ENCODE measurements at places on chromosomes 7 and 10.

DNA sequence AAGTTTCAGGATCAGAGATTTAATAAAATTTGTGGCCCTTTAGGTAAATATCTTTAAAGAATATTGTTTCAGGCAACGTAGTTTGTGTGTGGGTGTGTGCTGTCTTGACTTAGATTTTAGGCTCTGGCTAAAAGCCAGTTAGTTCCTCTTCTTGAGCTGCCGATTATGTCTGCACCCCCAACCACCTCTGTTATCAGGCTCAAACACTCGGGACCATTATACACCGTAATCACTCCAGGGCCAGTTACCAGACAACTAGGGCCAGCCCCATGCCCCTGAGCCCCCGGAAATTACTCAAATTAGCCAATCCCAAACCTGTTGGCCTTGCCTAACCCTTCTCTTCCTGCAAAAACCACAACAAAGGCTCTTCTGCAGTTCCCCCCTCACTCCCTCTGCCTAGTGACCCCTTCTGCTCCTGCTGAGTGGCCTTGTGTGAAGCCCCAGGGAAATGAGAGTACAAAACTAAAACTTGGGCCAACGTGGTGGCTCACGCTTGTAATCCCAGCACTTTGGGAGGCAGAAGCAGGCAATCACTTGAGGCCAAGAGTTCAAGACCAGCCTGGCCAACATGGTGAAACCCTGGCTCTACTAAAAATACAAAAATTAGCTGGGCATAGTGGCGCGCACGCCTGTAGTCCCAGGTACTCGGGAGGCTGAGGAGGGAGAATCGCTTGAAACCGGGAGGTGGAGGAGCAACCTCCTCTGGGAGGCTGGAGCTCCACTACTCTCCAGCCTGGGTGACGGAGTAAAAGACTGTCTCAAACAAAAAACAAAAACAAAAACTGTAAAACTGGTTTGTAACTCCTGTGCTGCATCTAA, 9.2 kb upstream of the HNRNPF start:
- peak; percentile 59 for DNase-seq

DNA sequence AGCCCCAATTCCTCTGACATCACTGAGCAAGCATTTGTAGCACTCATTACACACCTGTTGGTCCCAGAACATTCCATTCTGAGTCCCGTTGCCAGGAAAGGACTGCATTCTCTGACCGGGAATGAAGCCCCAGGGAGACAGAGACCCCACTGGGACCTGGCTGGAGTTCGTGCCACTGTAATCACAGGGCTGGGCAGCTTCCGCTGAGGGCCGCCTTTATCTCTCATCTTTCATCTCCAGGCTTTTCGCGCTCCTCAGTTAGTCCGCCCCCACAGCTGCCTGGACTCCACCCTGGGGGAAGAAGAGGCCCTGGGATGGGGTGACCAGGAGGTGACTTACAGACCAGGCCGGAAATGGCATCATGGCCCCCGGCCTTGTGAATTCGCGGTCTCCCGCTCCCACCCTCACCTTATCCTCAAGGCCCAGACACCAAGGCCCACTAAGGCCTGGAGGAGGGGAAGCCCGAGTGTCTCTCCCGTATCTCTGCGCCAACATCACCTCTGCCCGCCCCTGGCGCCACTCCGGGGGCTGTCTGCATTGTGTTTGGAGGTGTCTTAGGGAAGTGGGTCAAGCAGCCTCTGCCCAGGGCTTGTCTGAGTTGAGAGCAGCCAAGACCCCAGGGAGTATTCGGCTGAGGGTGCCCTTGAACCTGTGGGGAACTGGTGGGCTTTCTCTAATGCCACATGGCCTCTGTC, 75.4 kb downstream of the PROSER2 start:
- DNase-seq, result no peak

DNA sequence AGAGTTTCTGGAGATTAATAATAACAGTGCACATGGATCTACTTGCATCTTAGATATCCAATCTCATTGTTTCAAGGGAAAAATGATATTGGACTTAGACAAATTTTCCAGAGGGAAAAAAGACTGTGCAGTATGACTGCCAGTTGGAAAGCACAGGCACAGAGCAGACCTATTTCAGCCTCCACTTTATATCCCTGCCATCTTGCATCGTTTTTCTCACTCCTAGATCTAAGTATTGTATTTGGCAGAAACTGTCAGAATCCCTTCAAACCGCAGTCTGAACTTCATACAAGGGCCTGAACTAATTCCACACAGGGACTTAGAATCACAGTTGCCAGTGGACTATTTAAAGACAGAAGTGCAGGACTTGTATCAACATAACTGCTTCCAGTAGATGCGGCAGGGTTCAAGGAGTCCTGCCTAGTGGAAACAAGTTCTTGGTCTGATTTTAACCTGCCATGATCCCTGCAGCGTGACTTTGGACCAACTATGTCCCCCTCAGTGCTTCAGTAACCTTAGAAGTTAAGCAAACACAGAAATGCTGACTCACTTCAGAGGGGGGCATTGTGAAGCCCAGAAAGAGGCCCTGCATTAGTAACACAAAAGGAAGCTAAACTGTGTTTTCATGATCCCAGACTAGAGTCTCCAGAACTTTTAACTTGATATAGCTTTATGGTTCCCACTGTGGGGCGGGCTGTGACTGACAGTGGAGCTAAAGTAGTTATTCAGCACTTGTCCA, 95.7 kb upstream of the PALS2 start:
- DNase-seq, result no peak

DNA sequence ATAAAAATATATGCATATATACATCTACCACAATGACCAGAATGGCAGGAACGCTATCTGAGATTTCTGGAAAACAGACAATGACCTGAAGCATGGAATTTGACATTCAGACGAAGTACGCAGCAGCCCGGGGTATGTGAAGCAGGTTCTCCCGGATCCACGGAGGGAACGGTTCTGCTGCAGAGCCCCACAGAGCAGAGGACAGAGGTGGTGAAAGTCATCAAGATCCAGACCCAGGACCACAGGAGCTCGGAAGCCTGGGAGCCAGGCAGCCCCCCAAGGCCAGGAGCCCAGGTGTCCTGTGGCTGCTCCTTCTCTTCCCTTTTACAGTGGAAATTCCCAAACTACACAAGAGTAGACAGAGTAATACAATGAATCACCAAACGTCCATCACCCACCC, 42.1 kb upstream of the DNAAF5 start:
- no peak for DNase-seq

DNA sequence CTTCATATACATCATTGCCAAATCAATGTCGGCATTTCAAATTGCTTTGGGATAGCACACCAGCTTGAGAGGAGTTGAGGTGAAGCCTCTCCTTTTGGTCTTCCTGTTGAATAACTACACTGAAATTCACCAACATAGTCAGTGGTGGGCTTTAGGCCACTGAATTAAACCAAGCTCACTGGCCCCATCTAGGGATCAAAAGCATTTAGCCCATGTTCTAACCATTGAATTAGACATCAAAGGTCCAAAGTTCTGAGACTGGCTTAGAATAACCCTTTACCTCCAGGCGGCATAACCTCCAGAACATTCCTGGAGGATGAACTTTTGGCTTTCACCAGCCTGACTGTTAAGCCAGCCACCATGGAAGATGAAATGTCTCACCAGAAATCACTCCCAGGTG, 54.6 kb downstream of the BPGM start:
- no peak for DNase-seq

DNA sequence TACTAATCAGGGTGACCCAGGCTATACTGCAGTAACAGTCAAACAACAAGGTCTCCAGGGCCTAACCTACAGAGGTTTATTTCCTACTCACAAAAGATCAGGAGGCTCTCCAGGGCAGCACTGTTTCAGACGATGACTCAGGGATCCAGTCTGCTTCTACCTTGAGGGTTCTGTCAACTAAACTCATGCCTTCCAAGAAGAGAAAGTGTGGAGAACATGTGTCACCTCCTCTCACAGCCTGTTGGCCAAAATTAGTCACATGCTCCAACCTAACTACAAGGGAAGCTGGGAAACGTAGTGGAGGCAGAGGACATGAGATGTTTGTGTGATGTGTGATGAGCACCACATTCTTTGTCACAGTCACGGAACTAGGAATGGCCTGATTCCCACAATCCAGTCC, 14.7 kb upstream of the INA start:
- DNase-seq, result no peak
